Pancreas (tissue), 10 donors: ENCODE measurements at places on chromosomes 5 and 9.
A peak's percentile ranks its signal among the peaks of the same experiment; 100 is the strongest.

GRCh38 chr5:147436596-147436995 is 73.3 kb downstream of the DPYSL3 start:
- H3K36me3 ChIP-seq, result no peaks in the 10 kb centered on the region
- H3K4me1 ChIP-seq, result no peaks in the 10 kb centered on the region
- no peak for DNase-seq
- H3K4me3 ChIP-seq, result no peak overlapping the region

- H3K4me1 ChIP-seq, result peaks cover 20% of the 10 kb centered on the region
- H3K27ac ChIP-seq, result no peak overlapping the region
- H3K36me3 ChIP-seq, result peaks cover 11% of the 10 kb centered on the region
- DNase-seq, result no peak
- H3K4me3 ChIP-seq, result no peak overlapping the region
These were observed 3.8 kb upstream of the TOR4A start for GRCh38 chr9:137273611-137274320.

DNA sequence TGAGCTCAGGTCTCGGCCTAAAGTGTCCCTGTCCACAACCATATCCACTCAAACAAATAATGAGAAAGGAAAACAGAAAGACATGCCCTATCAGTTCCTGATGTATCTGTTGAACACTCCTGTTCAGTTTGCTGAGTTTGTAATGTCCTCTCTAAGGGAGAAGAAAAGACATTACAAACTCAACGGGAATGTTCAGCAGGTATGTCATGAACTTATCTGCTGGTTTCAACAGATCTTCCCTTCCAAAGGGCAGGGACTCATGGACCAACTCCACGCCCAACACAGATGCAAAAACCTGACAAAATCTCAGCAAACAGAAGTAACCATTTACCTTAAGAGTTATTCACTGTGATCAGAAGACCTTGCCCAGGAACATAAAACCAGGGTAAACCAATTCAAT is 23.7 kb downstream of the BICD2 start:
- no peak overlapping the region for H3K27ac ChIP-seq
- no peaks in the 10 kb centered on the region for H3K36me3 ChIP-seq
- H3K27me3 ChIP-seq, result no peaks in the 10 kb centered on the region
- peaks cover 9% of the 10 kb centered on the region for H3K4me1 ChIP-seq
- no peak for DNase-seq

DNA sequence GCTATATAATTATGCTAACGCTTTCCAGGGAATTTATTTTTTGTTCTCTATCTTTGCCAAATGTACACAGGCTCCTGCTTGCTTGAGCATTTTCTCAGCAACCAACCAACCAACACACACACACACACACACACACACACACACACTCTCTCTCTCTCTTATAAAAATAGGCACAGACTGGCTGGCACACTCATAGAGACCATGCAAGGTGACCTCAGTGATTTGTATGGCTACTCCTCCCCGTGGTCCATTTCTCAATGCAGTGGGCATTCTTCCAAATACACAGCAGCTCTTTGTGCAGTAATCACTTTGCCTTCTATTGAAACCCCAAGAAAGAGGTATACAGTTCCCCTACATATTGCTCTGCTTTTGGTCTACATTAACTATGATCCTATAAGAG is 416.0 kb downstream of the MAN2A1 start:
- H3K4me1 ChIP-seq, result peaks cover 9% of the 10 kb centered on the region
- no peak overlapping the region for H3K4me3 ChIP-seq
- no peaks in the 10 kb centered on the region for H3K27me3 ChIP-seq
- DNase-seq, result peak; percentile 48
- no peaks in the 10 kb centered on the region for H3K36me3 ChIP-seq
- H3K27ac ChIP-seq, result no peak overlapping the region
